Stimulated activated CD8-positive, alpha-beta memory T cell treated with anti-CD3 and anti-CD28 coated beads, Interleukin-4, amount 100 ng/mL, for 1 hour (primary cell): ENCODE measurements at places on chromosomes 4 and X.

- DNase-seq = no peak
Observed at GRCh38 chrX:102155806-102156179, at the start of gene BEX5. TSS of gene BEX5 (minus strand) at chrX:102155977. CDS start at chrX:102154265, 1,712 bp downstream.

GRCh38 chr4:46249516-46249915 is 125.7 kb upstream of the GABRG1 start:
- DNase-seq = no peak

- no peak for DNase-seq
Observed at GRCh38 chr4:4890574-4891255, 31.2 kb downstream of the MSX1 start.

GRCh38 chr4:21765810-21766407 is 182.7 kb downstream of the KCNIP4 start:
- DNase-seq = no peak

- no peak for DNase-seq
Observed at GRCh38 chrX:110420771-110421499, 62.3 kb downstream of the RTL9 start.

- no peak for DNase-seq
Observed at GRCh38 chr4:2442175-2442993, 23.6 kb downstream of the CFAP99 start.

GRCh38 chr4:174260099-174260498 is 23.4 kb downstream of the FBXO8 start:
- DNase-seq = no peak

- no peak for DNase-seq
Observed at GRCh38 chrX:13794417-13794816, 22.5 kb downstream of the GPM6B start.

GRCh38 chr4:84258905-84259830 is 239.9 kb downstream of the NKX6-1 start:
- no peak for DNase-seq
